ENCODE measurements at places on chromosomes 4 and X.

- DNase-seq = no peak
Measured at GRCh38 chr4:171636606-171637005, 176.6 kb upstream of the GALNTL6 start.

GRCh38 chrX:8844157-8844556 lies 43.0 kb upstream of the FAM9A start:
- DNase-seq = no peak

DNA sequence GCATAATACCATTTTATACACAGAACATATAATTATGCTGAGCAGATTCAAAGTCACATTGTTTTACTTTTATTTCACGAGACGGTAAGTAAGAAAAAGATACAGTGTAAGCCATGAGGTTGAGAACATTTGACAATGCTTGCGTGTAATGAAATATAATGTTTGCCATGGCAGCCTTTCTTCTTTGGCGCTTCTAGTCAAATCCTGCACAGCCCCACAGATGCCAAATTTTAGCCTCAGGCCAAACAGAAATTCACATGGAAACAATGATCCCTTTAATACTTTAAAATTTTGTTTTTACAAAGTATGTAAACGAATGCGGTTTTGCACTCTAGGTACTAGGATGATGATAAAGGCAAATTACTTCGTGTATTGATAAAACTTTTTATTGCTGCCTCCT lies 502.7 kb upstream of the SMIM31 start:
- no peak for DNase-seq

- no peak for DNase-seq
Measured at GRCh38 chrX:47683184-47683828, 24.3 kb upstream of the UXT start.

DNA sequence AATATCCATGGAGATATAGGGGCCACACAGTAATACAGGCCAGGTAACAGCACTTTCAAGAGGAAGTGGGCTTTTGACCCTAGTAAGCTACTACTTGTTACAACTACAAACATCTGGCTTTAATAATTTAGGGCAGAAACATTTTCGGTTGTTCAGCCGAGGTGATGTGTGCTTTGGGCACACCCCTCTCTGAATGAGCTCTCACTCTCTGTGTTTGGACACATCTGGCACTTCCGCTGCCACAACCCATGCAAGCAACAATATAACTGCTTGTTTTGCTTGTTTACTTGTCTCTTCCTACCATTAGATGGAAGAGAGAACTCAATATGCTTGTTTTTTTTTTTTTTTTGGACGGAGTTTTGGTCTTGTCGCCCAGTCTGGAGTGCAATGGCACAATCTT lies 277.2 kb downstream of the HS3ST1 start:
- DNase-seq = no peak

DNA sequence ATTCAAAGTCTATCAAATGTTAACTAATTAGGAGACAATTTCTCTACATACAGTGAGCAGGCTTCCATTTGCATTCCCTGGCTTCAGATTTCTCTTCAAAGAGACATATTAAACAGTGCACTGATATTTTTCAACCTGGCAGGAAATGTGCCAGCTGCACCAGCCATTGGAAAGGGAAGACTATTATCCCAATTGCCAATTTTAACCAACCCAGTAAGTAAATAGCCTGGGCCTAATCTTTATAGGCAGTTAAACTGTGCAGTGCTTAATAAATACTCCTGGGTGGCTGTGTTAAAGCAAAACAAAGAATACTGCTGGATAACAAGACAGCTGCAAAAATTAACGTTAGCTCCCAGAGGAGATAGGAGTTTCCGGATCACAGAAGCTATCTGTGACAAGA lies 111.9 kb upstream of the GALNT7 start:
- DNase-seq = no peak

DNA sequence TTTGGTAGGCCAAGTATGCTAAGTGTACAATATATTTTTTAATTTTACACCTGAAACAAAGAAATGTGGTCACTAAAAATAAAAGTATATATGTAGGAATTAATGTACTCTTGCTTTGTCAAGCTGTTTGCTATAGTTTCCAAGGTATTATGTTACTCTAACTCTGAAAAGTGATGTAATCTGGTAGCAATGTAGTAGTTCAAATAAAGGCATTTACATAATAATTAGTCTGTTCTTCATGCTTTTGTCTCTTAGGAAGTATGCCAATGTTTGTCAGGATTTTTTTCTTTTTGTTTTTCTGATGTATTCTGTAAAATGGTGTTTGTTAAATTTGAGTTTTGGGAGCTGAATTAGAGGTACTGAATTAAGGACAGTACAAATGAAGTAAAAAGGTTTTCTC lies 89.5 kb downstream of the PLS3 start:
- DNase-seq = no peak

DNA sequence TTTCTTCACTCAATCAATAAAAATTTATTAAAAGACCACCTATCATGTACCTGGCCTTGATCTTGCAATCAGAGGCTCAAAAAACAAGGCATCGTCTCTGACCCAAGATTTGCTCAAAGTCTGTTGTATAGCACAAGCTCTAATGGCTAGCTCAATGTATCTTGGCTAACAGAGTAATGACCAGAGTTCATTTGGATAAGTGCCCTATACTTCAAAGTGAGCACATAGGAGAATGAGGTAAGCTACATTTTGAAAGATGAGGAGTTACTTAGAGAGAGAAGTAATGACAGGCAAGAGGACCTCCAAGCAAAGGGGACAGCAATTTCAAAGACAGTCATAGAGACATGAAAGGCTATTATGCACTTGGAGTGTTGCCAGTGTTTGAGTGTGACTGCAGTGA lies 22.9 kb upstream of the GABRQ start:
- no peak for DNase-seq

GRCh38 chr4:156672492-156673305 lies 298.9 kb downstream of the PDGFC start:
- DNase-seq = no peak

DNA sequence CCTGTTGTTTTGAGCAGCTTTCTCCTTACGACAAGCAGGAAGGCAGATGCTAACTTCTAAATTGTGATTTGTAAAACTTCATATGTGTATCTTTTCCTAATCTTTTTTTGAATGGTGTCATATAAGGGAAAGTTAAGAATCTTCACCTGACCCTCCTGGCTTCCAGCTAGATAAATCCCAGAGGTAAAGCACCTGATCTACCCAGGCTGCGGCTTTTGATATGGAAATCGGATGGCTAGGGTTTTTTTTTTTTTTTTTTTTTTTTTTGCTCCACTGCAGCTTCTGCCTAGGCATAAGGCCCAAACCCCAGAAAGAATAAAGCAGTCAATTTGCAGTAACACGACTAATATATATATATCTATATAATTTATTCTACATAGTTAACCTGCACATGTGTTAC lies 10.0 kb downstream of the MAB21L2 start:
- no peak for DNase-seq

- no peak for DNase-seq
Measured at GRCh38 chr4:48147621-48148020, 13.6 kb upstream of the TXK start.

- DNase-seq = no peak
Measured at GRCh38 chr4:173704201-173704600, 174.2 kb upstream of the HAND2 start.

DNA sequence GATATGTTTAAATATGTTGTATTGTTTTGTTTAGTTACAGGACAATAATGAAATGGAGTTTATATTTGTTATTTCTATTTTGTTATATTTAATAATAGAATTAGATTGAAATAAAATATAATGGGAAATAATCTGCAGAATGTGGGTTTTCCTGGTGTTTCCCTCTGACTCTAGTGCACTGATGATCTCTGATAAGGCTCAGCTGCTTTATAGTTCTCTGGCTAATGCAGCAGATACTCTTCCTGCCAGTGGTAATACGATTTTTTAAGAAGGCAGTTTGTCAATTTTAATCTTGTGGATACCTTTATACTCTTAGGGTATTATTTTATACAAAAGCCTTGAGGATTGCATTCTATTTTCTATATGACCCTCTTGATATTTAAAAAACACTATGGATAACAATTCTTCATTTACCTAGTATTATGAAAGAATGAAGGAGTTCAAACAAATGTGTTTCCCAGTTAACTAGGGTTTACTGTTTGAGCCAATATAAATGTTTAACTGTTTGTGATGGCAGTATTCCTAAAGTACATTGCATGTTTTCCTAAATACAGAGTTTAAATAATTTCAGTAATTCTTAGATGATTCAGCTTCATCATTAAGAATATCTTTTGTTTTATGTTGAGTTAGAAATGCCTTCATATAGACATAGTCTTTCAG lies 26.9 kb downstream of the NUDT6 start:
- DNase-seq = no peak

- no peak for DNase-seq
Measured at GRCh38 chr4:32341342-32341741, 1621.2 kb downstream of the PCDH7 start.

GRCh38 chr4:82677327-82677726 lies 115.5 kb upstream of the TMEM150C start:
- no peak for DNase-seq

GRCh38 chr4:25163196-25163595 lies 2.9 kb upstream of the SEPSECS start:
- DNase-seq = no peak

GRCh38 chr4:82789025-82789776 lies 9.4 kb downstream of the SCD5 start:
- DNase-seq = no peak

GRCh38 chr4:166875821-166876220 lies 358.5 kb downstream of the SPOCK3 start:
- no peak for DNase-seq

DNA sequence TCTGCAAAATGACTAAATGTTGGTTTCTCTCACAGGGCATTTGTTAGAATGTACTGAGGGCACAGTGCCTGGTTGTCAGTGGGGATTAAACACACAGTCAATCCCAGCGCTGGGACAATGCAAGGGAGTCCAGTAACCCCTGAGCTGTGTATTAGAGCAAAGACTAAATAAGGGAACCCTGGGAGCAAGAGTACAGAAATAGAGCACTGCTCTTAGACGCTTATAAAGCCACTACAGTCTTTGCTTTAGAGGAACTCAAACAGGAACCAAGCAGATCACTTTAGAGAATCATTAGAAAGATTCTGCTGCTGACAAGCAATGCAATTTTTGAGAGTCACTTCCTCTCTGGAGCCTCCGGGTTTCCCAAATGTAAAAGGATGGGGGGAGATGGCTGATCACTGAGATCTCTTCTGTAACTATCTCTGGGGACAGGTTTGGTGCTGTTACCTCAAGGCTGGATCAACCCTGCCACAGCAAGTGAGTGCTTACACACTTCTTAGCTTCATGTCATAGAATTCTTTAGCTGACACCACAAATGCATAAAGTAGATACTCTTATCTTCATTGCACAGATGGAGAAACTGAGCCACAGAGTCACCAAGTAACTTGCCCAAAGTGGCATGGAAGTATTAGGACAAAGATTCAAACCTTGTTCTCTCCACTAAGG lies 137.8 kb upstream of the CPEB2 start:
- no peak for DNase-seq

GRCh38 chr4:55730280-55730931 lies 89.2 kb upstream of the EXOC1L start:
- DNase-seq = no peak

- DNase-seq = no peak
Measured at GRCh38 chr4:143185253-143186107, 763 bp downstream of the USP38 start.

- no peak for DNase-seq
Measured at GRCh38 chr4:121098266-121098665, 25.9 kb upstream of the NDNF start.

DNA sequence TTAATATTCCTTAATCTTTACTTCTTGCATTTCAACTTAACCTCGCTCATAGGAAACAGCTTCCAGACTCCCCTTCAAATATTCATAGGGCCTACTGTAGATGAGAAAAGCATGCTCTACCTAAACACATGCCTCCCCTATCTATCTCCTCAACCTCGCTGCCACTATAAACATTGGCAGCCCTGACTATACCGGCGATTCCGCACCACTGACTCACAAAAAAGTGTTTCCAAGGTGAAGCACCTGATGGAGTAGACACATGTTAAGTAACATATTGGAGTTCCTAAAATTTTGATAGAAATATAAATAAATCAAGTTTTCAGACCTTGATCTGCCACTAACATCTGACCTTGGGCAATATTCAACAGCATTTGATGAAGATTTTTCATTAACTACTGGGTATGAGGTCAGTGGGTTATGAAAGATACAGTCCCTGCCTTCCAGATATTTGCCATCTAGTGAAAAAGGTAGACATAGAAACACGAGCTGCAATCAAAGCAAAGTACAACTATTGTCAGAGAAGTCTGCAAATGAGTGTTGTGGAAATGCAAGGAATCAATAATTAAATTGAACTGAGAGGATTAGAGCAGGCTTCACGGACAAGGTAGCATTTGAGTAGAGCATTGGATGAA lies 184.2 kb downstream of the MAML3 start:
- DNase-seq = no peak

DNA sequence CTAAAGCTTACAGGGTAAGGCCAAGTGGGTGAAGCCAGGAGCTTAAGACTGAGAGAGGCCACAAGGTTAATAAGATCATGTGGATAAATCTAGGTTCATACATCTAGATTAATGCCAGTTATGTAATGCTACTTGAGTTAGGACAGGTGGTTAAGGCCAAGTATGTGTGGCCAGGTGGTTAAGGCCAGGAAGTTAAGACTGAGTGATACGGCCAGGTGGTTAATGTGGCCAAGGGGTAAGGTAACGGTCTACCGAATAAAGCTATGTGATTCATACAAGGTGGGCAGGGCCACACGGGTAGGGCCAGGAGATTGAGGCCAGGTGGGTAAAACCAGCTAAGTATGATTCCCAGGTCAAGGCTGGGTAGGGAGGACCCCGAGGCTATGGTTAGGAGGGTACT lies 223.0 kb downstream of the TACR3 start:
- no peak for DNase-seq

DNA sequence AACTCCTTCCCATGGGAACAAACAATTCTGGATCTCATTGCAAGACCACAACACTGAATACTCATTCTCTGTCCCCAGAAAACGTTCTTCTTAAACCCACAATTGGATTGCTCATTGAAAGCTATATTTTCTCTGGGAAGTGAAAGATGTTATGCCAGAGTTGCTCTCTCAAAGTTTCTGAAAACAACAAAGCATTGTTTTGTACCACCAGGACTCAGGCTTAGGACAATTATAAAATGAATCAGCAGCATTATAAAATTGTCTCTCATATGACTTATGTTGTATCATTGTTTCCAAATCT lies 26.5 kb downstream of the TFDP3 start:
- no peak for DNase-seq

GRCh38 chrX:105109936-105110335 lies 110.6 kb downstream of the TEX13A start:
- no peak for DNase-seq
